ENCODE measurements at places on chromosomes 11 and 22.

- no peak for DNase-seq
Observed at GRCh38 chr22:45608763-45609180, 62.9 kb upstream of the ATXN10 start.

DNA sequence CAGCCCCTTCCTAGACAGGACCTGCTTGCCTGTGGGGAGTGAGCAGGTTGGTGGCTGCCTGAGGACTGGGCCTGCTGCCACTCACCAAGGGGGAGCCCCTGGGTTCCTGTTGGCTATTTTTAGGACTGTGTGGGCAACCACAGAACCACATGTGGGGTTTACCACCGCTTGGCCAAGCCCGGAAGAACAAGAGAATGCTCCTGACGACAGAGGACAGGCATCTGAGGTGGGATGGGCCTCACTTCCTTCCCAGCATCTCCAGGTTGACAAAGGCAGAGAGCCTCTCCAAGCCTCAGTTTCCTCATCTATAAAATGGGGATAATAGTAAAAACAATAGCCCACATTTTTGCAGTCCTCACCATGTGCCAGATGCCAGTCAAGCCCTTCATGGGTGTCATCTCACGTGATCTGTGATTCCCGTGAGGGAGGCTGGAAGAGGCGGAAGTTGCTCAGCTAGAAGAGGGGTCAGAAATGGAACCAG lies 43.6 kb downstream of the LRRC32 start:
- no peak for DNase-seq

DNA sequence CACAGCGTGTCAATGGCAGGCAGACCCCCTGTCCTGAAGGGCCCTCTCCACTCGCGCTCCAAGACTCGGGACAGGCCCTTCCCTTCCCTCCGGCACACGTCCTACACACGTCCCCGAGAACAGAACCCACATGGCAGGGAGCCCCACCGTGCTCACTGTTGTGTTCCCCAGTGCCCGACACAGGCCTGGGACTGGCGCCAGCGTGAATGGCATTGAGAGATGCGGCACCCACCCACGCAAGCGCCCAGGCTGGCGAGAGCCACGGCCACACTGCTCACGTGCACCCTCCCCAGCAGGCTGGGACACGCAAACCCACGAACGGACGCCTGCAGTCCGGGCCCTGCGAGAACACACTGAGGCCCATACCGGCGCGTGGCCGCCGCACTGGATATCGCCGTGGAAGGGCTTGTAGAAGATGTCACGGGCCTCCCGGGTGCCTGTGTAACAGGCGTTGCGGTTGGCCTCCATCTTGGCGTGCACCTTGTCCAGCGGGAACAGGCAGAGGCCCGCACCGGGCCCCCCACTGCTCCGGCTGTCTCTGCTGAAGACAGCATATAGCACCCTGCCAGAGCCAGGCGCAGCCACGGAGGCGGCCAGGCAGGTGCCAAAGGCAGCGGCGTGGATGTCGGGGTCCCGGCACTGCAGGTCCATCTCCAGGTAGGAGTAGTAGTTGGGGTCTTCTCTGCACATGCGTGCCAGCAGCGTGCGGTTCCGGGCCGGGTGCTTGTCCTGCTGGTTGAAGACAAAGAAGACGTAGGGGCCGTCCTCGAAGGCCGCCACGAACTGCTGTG lies 18.1 kb downstream of the PLXNB2 start:
- DNase-seq: no peak

- DNase-seq: no peak
Observed at GRCh38 chr22:20885017-20885556, 26.3 kb downstream of the SNAP29 start.

DNA sequence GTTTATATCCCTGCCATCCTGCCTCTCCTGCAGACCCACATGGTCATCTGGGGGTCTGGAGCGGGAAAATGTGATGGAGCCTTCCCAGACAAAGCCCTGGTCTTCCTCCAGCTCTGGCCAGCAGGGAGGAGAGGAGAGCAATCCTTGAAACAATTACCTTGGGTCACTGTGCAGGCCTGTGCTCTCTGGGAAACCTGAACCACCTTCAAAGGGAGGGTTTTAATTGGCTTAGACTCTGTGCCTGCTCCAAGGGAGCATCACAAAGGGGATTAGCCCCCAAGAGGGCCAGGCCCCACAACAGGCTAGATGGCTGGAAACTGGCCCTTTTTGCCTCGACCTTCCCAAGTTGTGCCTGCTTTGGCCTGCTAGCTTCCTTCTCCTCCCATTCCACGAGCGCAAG lies 351.9 kb downstream of the TENM4 start:
- DNase-seq: no peak

DNA sequence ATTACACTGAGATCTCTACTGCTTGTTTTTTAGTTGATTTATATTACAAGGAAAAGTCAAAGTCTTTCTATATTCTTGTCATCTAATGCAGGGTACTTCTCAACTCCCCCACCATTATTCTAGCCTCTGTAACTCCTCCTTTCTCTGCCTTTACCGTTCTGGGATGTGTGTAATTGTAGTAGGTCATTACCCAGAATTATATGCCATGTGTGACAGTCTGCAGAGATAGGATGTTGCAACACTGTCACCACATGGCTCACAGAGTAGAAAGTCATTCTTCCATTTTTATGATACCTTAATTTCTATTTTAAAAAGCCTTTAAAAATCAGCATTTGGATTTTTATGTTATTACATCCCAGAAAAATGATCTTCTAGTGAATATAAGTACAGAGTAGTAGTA lies 32.7 kb downstream of the ZNF143 start:
- no peak for DNase-seq

DNA sequence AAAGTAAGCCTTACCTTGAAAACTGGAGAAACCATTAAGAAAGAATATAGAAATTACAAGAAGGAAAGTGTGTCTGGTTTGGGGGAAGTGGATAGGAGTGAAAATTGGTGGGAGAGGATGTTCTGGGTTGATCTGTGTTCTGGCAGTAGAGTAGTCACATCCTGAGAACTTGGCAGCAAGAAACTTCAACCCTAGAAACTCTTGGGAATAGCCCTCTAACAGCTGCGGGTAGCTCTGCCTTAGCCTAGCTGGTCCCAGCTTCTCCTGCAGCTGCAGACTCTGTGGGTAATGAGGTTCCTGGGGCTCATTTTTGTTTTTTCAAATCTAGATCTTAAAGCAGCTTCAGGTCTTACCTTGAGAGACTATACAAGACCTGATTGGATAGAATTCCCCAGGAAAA lies 24.2 kb upstream of the OR6X1 start:
- DNase-seq: no peak

- DNase-seq: no peak
Observed at GRCh38 chr11:65066805-65067291, 8.5 kb upstream of the NAALADL1 start.

DNA sequence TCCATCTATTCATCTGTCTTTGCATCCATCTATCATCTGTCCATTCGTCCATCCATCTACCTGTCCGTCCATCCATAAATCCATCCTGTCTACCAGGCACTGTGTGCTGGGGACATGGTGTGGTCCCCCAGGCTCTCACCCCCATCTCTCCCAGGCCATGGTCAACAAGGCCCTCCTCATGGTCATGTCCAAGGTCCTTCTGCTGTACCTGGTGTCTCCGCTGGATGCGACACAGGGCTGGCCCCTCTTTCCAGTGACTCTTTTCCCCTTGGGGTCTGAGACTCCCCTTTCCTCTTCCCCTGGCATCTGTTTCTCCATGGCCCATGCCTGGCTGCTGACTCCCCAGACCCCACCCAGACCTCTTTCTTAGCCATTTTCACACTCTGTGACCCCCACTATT lies 4.5 kb downstream of the IGLL1 start:
- no peak for DNase-seq

DNA sequence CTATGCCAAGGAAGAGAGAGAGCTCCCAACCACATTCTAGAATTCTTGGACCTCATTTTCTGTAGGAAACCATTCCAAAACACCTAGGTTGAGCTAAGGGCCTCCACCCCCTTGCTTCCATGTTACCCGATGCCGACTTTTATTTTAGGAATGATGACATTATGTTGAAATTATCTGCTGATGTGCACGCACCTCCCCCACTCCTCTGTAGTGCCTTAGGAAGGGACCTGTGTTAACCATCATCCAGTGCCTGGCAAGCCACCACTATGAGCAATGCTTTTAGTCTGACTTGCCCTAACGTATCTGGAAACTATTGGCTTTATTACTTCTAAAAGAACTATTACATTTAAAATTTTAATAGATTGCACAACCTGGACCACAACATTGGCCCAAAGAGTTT lies 42.1 kb downstream of the NCAPD3 start:
- no peak for DNase-seq

GRCh38 chr11:27582621-27583020 lies 76.1 kb upstream of the LIN7C start:
- no peak for DNase-seq

GRCh38 chr22:39973656-39974055 lies 13.5 kb downstream of the TMA7B start:
- DNase-seq: no peak

GRCh38 chr11:14636119-14636518 lies 7.5 kb upstream of the PDE3B start:
- DNase-seq: no peak

- DNase-seq: no peak
Observed at GRCh38 chr22:46770726-46771125, 8.3 kb downstream of the TBC1D22A start.

GRCh38 chr22:26095256-26095956 lies 73.9 kb upstream of the SEZ6L start:
- no peak for DNase-seq

DNA sequence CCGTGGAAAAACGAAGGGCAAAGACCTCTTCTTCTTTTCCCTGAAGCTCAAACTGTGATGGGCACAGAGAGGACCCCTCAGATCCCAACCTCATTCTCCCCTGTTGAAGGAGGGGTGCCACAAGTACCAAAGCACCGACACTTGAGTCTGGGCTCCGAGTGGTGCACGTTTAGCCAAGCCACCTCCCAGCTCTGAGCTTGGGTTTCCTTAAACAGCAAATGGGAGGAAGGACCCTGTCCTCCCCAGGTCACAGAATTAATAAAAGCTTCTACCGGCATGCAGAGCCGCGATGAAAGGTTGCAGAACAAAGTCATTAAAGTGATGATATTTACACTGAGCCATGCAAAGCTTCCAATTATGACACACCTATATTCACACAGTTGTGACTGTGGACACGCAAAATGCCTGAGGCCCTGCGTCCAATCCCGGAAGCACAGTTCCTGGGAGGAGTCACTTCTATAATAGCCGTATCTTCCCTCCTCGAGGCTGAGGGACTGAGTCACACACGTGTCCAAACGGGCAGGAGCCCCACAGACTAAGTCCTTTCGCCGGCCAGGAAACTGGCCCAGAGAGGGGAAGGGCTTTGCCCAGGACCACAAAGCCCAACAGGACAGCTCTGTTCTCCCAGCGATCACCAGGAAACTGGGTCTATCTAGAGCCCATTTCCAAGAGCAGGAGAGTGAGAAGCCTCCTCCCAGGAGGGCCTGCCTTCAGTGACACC lies 922 bp upstream of the CSNK1E start:
- DNase-seq: no peak

GRCh38 chr11:120539667-120540369 lies 28.3 kb downstream of the GRIK4 start:
- no peak for DNase-seq

GRCh38 chr11:35343033-35343598 lies 76.2 kb downstream of the SLC1A2 start:
- DNase-seq: no peak

DNA sequence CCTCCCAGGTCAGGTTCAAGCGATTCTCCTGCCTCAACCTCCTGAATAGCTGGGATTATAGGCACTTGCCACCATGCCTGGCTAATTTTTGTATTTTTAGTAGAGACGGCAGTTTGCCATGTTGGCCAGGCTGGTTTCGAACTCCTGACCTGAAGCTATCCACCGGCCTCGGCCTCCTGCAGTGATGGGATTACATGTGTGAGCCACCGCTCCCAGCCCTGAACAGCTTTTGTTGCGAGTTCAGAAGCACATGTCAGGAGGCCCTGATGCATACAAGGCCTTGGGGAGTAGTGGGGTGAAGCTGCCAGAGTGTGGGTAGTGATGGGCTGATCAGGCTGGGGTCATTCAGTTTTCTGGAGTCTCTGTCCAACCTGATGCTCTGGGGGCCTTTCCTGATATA lies 117.0 kb upstream of the C11orf87 start:
- no peak for DNase-seq

DNA sequence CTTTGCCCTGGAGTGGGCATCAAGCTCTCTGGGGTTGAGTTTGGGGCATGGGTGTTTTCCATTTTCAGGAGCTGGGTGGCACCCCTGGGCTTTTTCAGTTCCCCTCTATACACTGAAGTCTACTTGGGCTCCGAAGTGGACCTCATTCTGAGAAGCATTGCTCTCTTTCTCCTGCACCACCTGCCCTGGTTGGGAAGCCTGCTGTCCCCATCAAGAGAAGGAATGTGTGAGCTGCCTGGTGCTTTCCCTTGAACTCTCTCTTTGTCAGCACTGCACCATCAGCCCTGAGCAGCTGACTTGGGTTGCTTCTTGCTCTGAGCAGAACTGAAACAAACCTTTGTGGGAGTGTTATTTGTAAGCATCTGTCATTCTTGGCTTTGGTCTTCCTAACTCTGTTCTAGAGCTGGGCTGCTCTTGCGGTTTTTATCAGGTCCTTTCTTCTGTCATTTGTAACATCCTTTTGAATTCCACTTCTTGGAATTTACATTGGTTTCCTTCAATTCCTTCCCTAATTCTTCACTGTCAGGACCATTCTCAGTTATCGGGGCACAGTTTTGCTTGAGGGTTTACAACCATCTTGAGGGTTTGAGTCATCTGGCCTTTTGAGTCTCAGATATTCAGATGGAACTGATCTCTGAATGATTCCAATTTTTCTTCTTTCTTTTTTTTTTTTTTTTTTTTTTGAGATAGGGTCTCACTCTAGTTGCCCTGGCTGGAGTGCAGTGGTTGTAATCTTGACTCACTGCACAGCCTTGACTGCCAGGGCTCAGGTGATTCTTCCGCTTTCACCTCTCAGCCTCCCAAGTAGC lies 20.5 kb downstream of the UBE2L3 start:
- DNase-seq: no peak

DNA sequence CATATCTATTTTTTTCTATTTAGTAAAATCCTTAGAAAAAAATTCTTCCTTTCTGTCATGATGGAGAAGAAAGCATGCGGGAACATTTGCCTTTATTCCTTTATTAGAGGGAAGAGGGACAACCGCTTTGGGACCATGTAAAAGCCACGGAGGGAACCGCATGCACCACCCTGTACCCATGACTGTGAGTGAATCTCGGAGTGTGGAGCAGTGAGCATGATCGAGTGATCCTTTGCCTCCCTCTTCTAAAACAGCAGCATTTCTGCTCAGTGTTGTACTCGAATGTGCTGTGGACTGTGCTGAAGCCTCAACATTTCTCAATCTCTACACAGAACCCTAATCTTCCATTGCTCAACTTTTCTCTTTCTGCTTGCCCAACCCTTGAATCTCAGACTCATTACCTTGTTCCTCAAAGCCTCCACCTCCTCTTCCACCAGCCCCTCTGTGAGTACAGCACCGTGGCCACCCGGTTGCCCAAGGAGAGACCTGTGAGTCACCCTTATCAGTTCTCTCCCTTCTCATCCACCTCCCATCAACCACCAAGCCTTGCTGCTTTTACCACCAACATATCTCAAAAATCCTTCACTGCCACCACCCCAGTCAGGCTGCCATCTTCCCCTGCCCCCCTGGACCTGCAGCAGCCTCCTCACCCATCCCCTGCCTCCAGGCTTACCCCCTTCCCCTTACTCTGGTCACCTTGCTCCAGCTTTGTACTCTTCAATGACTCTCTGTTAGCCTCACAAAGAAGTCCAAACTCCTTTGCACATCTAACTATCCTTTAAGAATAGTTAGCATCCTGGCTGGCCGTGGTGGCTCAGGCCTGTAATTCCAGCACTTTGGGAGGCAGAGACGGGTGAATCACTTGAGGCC lies 103.1 kb downstream of the NAT10 start:
- DNase-seq: no peak

Data from cerebellar nuclear complex (tissue), 1 donor.